ENCODE measurements at places on chromosomes 11 and 22.

DNA sequence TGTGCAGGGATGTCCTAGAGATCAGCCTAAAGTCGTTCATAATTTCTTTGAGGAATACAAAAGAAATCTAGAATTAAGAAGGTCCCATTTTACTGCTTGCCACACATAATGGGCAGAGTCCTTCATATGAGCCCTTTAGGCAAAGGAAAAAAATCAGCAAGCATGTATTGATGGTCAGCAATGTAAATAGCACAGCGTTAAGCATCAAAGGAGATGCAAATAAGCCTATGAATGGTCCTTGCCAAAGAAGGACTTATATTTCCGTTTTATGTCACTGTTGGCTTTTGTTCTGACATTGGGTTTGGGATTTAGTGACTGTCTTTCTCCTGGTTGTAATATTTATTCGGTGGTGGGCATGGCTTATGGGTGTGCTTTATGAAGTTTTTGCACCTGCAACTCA, 69.8 kb downstream of the CD44 start:
- DNase-seq, result no peak

- peak; percentile 5 for DNase-seq
Measured at GRCh38 chr22:46421267-46421666, 85.8 kb downstream of the TRMU start.

- DNase-seq, result no peak
Measured at GRCh38 chr11:115626414-115626813, 122.2 kb upstream of the CADM1 start.

DNA sequence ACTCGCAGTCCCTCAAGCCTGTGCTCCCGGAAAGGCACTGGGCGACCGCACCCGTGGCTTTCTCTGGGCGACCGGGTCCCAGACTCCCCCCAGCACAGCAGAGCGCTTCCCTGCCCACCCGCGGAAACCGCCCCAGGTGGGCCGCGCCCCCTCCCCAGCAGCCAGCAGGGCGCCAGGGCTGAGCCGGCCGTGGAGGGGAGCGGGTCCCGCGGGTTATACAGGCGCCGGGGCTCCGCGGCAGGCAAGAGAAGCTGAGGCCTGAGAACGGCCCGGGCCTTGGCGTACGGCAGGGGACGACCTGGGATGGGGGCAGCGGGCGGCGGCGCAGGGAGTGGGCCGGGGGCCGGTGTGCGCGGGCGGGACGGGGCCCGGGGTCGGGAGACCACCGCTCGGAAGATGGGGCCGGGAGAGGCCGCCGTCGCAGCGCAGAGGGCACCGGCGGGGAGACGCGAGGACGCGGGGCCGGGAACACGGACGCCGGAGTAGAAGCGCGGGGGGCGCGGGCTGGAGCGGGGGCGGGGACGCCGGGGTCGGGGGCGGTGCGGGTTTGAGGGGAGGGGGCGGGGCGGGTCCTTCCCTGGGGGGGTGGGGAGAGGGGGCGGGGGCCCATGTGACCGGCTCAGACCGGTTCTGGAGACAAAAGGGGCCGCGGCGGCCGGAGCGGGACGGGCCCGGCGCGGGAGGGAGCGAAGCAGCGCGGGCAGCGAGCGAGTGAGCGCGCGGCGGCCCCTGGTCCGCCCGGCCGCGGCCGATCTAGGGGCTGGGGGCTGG, at the start of gene MDK:
TSS of gene MDK (plus strand) at position 622 of the 771 bp plus-strand sequence. CDS start 389 bp downstream, outside the sequence.
- DNase-seq, result no peak

DNA sequence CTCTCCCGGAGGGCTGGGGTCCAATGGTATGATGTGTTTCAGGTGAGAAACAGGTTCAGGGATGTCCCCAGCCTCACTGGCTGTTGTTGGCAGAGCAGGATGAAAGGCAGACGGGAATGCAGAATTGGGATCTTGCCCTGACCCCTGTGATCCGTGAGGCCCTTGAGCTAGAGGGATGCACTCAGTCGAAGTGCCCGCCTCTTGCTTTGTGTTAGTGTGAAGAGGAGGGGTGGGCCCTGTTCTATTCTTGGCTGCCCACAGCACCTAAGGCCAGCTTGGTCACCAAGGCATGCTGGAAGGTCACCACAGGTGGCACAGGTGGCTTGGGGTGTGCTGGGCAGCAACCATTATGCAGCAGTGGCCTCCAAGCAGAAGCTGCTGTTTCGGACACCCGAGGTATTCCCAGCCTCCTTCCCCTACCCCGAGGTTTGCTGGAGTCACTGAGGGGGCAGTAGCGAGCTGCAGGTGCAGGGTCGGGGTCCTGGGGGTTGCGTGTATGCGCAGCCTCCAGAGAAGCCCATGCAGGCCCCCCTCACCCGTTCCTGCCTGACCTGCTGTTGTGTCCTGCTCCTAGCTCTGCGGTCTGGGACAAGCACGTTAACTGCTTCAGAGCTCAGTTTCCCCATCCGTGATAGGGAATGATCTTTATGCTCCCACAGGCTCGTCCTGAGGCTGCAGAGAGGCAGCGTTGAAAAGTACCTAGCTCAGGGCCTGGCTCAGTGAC, 13.0 kb downstream of the LRP5 start:
- no peak for DNase-seq

DNA sequence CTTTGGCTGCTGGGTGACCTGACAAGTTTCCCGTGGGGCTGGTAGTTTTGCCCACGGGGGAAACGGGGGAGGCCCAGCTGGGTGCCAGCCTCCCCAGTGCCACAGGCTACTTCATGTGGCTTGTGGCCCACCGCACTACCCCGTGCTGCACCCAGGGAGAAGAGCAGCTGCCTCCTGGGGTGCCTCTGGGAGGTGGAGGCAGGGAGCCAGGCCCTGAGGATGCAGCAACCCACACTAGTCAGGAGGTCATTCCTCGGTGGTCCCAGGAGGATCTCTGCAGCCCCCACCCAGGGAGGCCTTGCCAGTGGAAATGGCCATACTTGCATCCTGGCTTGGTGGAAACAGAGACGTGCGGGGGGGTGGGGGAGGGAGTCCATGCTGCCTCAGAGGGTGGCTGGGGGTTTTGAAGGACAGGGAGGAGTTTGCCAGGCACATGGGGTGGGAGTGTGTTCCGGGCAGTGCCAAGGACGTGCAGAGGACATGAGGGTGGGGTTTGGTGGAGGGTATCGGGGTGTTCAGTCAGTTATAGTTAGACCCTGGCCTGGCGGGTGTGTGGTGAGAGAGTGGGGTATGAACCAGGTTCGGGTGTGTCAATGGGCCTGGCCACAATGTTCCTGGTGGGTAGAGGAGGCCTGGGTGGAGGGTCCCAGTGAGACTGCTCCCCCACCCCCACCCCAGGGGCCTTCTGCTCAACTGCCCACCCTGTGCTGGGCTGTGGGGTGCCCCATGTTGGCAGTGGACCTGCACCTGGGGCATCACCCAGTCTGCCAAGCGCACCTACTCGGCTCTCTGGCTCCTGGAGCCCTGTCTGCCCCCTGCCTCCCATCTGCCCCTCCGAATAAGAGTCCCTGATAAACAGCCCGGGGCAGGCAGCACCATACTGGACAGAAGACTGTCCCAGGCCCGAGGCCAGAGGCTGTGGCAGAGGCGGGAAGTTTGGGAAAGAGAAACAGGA, 3.8 kb downstream of the PIM3 start:
- no peak for DNase-seq

- DNase-seq, result no peak
Measured at GRCh38 chr22:29092243-29092642, 19.4 kb downstream of the KREMEN1 start.

DNA sequence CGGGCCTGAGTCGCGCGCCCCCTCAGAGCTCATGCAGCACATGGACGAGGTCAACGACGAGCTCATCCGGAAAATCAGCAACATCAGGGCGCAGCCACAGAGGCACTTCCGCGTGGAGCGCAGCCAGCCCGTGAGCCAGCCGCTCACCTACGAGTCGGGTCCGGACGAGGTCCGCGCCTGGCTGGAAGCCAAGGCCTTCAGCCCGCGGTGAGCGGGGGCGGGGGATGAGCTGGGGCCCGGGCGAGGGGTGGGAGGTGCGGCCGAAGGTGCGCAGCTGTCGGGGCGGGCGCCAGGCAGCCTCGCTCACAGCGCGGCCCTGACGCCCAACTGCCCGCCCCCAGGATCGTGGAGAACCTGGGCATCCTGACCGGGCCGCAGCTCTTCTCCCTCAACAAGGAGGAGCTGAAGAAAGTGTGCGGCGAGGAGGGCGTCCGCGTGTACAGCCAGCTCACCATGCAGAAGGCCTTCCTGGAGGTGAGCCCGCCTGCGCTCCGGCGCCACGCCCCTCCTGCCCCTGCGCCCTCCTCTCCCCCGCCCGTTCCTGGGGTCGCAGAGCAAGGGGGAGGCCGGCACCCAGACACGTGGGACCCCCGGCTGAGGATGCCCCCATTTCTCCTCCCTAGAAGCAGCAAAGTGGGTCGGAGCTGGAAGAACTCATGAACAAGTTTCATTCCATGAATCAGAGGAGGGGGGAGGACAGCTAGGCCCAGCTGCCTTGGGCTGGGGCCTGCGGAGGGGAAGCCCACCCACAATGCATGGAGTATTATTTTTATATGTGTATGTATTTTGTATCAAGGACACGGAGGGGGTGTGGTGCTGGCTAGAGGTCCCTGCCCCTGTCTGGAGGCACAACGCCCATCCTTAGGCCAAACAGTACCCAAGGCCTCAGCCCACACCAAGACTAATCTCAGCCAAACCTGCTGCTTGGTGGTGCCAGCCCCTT, 20.5 kb downstream of the EPS8L2 start:
- peak; percentile 47 for DNase-seq

Measured in CD4-positive, alpha-beta T cell treated with Interleukin-4 for 4 hours (primary cell).